ENCODE measurements at places on chromosomes 2 and 18.

DNA sequence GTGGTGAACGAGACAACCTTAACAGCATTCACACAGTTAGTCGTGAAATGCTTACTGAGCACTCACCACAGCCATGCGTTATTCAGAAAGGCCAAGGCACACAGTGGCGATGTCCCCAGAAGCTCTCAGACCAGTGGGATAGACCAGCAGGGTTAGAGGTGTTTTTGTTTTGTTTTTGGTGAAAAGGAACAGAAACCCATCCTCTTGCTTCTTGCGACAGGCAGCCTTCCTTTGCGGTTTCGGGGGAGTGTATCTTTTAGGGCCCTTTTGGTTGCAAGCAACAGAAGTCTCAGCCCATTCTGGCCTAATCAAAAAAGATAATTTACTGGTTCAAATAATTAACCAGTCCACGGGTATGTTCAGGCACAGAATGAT is 4.7 kb downstream of the GNLY start:
- DNase-seq, result no peak

DNA sequence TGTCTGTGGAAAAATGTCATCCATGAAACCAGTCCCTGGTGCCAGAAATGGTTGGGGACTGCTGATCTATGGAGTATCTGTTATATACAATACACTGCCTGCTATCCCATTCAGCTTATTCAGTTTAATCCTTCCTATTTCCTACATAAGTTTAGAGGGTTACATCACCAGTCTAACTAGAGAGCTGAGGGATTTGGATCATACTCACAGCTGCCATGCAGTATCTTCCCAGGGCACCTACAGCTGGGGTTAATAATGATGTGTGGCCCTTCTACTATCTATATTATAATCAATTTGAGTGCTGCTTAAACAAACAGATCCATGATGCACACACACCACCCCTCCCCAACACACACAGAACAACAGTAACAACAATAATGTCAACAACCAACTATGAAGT is 524.0 kb downstream of the LRRTM4 start:
- DNase-seq, result no peak

DNA sequence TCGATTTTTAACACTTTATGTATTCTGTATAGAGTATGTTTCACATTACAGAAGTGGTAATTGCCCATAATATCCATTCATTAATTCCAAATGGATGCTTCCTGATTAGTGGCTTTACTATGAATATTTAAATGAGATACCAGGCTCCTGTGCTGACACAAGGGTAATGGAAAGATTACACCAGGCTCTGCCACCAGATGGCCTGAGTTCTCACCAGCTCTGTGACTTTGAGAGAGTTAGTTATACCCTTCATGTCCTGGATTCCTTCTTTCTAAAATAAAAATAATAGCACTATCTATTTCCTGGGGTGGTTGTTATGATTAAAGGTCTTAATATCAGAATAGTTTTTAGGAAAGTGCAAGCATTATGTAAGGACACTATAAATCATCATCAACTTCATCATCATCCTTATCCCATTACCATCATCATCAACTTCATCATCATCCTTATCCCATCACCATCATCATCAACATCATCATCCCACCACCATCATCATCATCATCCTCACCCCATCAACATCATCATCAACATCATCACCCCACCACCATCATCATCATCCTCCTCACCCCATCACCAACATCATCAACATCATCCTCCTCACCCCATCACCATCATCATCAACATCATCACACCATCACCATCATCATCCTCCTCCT is 151.8 kb downstream of the DNER start:
- no peak for DNase-seq

- DNase-seq, result no peak
These were observed 178.7 kb downstream of the EN1 start for GRCh38 chr2:118668431-118669424.

- no peak for DNase-seq
These were observed 36.3 kb downstream of the CELF4 start for GRCh38 chr18:37529296-37529695.

- DNase-seq, result no peak
These were observed 32.3 kb upstream of the COL6A3 start for GRCh38 chr2:237446338-237446665.

DNA sequence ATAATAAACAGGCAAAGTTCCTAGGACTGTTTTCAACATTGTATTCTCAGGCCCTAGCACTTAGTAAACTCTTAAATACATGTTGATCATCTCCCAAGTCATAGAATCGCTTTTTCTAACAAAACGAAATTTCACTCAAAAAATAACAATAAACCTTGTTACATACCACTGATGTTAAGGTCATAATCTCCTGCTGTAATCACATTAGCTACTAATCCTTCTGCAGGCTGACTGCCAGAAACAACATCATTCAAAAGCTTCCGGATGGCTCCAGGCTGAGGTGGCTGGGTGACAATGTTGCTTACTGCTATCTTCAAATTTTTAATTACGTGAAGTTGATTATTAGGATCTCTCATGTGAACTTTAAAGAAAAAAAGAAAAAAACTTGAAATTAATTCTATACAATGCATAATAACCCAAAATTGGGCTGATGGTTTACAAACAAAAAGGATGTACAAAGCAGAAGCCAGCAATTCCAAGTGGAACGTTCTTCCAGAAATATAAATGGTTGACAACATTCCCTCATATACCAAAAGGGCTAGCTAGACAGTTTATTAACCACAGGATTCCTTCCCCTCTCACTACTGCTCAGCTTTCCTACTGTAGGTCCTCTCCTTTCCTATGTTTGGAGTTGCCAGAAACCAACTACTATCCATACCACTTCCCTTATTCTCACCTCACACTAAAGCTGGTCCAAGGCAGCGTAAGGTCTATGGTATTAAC is 11.6 kb downstream of the TRAPPC8 start:
- no peak for DNase-seq

All from stimulated activated CD4-positive, alpha-beta T cell treated with anti-CD3 and anti-CD28 coated beads, Interleukin-12 subunit alpha, Interleukin-12 subunit beta, amount 100 ng/mL, for 4 hours (primary cell).